Adrenal gland (tissue), 19 donors: ENCODE measurements at places on chromosomes 11 and 22.

GRCh38 chr22:32660292-32660691 lies 141.2 kb upstream of the TIMP3 start:
- DNase-seq, result peak; percentile 57

GRCh38 chr11:88114486-88115045 lies 60.7 kb downstream of the RAB38 start:
- DNase-seq, result no peak

DNA sequence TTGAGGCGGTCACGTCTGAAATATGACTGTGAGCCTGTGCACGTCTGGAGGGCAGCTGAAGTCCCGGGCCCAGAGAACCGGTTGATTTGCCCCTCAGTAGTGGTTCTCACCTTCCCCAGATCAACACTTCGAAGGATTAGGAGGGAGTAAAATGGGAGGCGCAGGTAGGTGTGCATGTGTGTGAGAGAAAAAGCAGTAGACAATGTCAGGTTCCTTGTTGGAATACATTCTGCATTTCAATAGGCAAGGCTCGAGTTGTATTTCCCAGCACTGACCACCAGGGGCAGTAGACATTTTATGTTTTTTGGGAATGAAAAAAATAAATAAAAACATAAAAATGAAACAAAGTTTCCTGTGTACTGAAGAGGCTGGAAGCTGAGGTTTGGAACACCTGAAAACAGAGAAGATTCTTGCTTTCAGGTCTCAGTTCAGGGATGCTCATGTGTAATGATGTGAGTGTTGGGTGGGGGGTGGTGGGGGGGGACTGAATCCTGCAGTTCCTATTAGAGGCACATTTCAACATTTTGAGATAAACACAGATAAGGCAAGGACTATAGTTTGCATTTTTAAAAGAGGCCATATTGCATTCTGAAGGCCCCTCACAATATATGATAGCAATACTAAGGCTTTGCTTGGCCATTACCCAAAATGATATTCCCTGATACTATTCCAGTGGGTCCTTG lies 333.9 kb downstream of the CADM1 start:
- DNase-seq, result peak; percentile 54

- no peak for DNase-seq
Observed at GRCh38 chr11:12675951-12676711, 1.9 kb downstream of the TEAD1 start.

DNA sequence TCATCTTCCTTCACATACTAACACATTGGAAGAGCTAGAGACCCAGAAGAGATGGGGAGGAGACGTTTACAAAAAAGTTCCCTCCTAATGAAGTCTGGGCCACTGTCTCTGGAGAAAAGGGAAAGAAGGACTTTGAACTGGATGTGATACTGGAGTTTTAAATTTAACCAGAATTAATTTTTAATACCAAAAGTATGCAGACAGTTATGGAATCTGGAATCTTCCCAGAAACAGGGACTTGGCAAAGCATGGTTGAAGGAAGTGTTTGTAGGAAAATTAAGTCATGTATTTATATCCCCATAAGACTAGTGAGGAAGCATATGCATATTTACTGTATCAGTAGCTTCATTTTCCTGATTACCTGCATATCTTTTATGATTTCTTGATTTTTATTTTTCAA lies 215.5 kb downstream of the TTC28 start:
- no peak for DNase-seq

DNA sequence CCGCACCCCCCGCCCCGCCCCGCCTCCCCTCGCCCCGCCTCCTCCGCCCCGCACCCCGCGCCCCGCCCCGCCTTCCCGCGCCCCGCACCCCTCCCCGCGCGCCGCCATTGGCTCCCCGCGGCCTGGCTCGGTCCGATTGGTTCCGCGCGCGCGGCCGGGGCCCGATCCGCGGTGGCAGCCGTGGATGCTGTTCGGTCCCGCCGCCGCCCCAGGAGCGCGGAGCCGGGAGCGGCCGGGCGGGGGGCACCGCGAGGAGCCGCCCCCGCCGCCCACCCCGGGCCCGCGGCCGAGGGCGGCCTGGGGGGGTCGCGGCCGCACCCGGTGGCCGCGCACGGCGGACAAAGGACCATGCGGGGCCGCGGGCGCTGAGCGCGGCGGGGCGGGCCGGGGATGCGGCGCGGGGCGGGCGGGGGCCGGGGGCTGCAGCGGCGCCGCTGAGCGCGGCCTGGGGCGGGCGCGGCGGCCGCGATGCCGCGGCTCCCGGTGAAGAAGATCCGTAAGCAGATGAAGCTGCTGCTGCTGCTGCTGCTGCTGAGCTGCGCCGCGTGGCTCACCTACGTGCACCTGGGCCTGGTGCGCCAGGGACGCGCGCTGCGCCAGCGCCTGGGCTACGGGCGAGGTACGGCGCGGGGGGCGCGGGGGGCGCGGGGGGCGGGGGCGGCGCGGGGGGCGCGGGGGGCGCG lies at the start of gene B4GALNT4:
B4GALNT4 (plus strand) TSS at position 164 of the 683 bp plus-strand sequence; CDS start at position 469, 305 bp downstream.
- no peak for DNase-seq
